ENCODE measurements at places on chromosomes 11 and 22. TPM values are rescaled to one million over a fixed set of nuclear protein-coding genes. Genes with fewer than 3 reads are reported as not detected.

DNA sequence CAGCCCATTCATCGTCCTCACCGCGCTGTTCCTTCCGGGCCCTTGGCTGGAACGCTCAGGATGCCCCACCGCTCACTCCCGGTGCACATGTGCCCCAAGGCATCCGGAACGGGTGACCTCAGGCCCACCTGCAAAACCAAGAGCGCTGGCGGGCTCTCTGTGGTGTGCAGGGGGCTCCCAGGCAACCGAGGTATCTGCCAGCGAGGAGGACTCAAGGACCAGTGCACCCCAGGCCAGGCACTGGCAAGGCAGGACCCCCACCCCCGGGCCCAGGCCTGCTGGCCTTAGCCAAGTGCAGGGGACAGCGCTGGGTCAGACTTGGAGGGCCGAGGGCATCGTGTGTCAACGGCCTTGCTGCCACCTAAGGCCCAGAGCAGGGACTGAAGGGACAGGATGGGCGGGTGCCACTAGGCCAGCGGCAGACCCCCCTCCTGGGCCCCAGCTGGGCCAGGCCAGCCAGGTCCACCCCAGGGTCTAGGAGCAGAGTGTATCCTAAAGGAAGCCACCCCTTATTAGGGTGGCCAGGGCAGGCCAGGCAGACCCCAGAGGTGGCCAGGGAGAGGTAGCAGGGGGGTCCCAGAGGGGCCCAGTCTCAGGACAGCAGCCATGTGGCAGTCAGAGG lies 8.5 kb downstream of the TNNT3 start:
- DNase-seq, result no peak

DNA sequence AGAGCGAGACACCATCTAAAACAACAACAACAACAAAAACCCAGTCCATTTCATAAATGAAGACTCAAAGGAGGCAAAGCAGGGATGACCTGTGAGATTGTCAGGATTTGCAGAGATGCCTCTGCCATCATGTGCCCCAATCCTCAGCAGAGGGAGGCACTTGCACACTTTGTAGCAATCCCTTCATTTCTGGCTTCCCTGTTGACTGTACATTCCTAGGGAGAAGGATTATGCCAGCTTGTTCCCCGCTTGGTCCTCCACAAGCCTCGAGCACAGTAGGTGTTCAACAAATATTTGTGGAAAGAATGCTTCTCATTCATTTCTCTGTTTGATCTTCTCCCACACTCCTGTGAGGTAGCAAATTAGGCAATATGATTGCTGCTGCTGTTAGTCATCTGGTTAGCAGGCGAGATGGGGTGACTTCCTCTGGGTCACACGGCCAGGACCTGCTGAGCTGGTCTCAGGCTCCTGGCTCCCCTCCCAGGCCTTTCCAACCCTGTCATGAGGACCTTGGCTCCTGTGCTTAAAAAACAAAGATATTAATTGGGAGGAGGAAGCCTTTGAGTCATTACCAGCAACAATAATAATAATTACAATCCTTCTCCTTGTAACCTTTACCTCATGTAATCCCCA lies 34.1 kb downstream of the LIF start:
- DNase-seq, result no peak

DNA sequence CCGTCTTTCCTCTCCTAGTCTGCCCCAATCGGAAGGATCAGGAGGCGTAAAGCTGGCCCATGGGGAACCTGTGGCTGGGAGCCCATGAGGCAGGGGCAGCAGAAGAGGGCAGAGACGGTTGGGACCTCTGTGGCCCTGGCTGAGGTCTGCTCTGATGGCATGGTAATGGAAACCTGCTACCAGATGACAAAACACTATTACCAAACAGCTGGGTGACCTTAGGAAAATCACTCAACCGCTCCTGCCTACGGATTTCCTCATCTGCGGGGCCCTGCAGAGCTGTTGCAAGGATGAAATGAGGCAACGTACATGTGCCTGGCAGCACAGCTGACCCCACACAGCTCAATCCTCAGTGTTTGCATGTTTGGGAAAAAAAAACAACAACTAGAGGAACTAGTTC lies 4.6 kb downstream of the AP5B1 start:
- peak; percentile 91 for DNase-seq

DNA sequence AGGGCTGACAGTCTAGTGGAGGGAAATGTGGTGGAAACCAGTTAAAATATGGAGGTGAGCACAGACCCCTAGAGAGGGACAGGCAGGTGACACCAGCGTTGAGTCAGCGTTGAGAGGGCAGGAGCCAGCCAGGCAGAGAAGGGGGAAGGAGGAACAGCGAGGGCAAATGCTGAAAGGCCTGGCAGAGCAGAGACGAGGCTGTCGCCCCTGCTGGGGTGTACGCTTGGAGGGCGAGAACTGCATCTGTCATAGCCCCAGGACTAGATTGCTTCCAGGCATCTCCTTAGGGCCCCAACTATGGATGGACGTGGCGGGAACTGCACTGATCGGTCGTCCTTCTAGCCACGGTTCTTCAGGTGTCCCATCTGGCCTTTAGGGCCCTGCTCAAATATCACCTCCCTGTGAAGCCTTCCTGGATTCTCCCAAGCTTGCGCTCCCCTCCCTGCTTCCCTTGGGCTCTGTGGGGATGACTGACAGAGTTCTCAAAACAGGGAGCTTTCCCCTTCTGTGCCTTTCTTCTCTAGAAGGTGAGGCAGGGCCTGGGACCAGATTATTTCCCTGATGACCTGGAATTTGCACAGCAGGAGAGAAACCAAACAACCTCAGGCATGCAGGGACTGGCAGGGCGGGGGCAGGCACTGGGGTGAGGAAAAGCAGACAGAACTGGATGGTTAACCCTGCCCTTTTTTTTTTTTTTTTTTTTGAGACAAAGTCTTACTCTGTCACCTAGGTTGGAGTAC lies 11.1 kb downstream of the SYNGR1 start:
- no peak for DNase-seq

- no peak for DNase-seq
These were observed 27.8 kb downstream of the CEP295 start for GRCh38 chr11:93689240-93689639.

DNA sequence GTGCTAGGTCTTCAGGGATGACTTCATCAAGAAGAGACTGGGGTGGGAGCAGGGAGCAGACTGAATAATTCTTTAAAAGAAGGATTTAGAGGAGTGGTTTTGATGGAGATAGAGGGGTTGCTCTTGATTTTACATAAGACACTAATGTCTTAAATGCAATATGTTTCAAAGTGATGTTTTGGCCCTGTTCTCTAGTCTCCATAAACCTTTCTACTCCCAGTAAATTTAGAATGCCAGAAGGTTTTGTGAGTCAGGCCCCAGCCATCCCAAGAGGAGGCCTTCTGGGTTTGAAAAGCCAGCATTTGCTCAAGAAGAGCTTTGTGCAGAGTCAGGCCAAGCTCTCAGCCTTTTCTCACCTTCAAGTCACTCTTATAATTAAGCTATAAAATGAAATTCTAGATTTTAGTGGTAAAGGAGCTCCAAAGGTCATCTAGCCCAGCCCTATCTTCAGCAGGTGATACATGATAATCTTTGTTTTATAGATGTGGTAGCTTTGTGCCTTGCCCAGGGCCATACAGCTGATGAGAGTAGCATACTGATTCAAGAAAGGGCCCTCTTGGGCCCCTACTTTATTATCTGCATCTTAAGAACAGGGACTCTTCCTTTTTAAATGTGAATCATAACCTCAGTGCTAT lies 122.8 kb upstream of the MTNR1B start:
- no peak for DNase-seq

GRCh38 chr22:30481711-30482110 lies 9.9 kb upstream of the SEC14L3 start:
- no peak for DNase-seq

DNA sequence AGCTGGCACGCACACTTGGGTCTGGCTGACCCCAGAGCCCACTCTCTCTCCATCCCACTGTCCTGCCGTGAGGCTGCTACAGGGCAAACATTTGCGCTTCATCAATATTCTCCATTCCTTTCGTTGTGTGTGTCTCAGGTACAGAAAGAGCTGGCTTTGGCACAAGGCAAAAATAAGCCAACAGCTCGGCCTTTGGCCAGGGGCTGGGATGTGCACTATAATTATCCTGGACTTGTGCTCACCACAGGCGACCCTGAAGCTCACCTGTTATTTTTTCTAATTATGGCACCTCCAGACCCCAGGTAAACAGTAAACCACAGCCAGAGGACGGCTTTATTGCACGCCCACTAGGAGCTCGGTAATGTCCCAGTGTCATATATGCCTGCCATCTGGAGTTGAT lies 10.9 kb downstream of the ZMAT5 start:
- no peak for DNase-seq

GRCh38 chr11:118996926-118997626 lies 862 bp upstream of the CENATAC start:
- no peak for DNase-seq

GRCh38 chr11:46259971-46260560 lies 17.4 kb upstream of the CREB3L1 start:
- DNase-seq, result no peak

The MRGPRX4 gene
- total RNA-seq, result not detected

The MISFA gene
- total RNA-seq, result not detected

The SULT4A1 gene
- total RNA-seq, result 1.3 TPM

The TRPM5 gene
- not detected for total RNA-seq

The CNGA4 gene
- total RNA-seq, result not detected

The GAL3ST1 gene
- total RNA-seq, result 1.2 TPM

The SLC22A6 gene
- total RNA-seq, result not detected

Measured in esophagus muscularis mucosa (tissue), 4 donors.